ENCODE measurements at places on chromosomes 5 and 9.

DNA sequence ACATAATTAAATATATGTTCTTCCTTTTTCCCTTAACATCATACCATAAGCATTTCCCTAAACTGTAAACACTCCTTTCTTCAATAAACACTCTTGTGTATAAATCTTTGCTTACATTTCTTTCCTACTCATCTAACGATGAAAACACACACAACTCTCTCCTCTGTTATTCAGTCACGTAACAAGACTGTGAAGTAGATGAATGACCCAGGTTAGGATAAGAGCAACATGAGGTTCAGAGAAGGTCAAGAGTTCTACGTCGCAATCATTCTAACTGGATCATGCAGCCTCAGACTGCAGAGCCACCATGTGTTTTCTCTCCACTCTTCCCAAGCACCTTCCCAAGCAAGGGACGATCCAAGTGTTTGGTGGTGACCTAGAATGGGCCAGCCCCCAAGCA, 70.5 kb upstream of the SPTLC1 start:
- no peak for DNase-seq

DNA sequence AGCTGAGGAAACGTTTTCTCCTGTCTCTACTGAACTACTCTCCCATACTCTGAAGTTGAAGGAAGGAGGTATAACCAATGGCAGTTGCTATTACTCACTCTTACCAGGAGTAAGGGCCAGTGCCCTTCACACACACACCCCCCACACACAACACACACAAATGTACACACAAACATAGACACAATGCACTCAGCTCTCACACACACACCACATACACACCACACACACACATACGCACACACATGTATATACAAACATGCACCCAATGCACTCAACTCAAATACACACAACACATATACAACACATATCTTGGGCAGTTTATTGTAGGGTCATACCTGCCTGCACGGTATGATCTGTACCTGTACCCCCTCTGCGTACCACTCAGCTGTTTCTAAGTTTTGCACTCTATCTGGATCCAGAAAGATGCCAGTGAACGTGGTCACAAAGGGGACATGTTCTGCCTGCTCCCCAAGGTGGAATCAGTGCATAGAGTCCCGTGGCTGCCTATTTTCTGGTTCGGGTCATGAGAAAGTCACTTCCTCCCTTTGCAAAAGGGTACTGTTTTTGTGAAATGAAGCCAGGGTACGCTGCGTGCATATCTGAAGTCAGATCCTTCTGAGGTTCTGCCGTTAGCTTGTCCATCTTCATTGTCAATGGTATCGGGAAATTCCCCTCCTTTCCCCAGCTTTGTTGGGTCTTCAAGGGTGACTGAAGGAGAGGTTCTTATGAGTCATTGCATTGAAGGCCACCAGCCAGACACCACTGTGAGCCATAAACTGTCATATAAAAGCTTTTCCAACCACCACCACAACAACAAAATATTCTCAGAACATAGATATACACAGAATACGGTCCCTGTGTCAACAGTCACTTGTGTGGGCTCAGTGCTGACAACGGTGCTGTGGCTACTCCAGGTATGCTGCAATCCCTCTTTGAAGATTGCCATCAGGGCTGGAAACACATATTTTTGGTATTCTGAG, 131.9 kb downstream of the UGCG start:
- DNase-seq = no peak

- DNase-seq = no peak
These were observed 10.1 kb downstream of the LCN12 start for GRCh38 chr9:136962163-136962562.

DNA sequence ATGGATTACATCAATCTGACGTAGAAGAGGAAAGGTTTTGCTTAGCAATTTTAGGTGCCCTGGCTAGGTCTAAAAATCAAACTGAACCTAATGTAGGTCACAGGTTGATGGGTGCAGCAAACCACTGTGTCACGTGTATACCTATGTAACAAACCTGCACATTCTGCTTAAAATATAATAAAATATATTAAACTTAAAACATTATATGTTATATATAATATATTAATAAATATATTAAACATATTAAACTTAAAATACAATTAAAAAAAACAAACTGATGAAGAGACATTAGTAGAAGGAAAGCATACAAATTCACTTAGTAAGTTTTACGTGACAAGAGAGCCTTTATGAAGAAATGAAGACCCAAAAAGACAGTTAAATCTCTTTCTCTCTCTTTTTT, 51.7 kb upstream of the FBXL17 start:
- no peak for DNase-seq

DNA sequence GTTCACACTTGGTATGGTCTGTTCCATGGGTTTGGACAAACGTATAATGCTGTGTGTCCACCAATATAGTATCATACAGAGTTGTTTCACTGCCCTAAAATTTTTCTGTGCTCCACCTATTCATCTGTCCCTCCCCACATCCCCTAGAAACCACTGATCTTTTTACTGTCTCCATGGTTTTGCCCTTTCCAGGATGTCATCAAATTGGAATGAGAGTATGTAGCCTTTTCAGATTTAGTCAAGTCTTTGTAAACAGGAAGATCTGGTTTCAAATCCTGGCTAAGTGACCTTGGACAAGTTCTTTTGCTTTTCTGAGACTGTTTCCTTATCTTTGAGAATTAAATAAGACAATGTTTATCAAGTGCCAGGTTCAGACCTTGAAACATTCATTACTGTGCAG, 13.2 kb upstream of the LVRN start:
- DNase-seq = no peak

- DNase-seq = no peak
These were observed 5.1 kb downstream of the SPAAR start for GRCh38 chr9:35914301-35914807.

- DNase-seq = no peak
These were observed 47.4 kb upstream of the SNCAIP start for GRCh38 chr5:122264610-122265009.

DNA sequence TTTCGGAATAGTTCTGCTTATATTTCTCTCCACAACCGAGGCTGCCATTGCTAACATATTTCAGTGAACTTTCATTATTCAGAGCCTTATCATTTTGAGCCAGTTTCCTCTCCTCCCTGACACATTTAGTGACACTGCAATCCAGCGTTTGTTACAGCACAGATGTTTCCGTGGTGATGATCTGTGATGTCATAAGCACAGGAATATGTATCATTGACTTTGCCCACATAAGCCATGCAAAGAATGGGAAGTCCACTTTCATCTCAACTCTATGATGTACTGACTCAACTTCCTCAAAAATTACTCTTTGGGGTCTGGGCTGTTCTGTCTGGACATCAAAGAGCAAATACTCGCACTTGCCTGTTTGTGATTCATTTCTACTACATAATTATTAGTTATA, 291.8 kb downstream of the EBF1 start:
- DNase-seq = no peak

DNA sequence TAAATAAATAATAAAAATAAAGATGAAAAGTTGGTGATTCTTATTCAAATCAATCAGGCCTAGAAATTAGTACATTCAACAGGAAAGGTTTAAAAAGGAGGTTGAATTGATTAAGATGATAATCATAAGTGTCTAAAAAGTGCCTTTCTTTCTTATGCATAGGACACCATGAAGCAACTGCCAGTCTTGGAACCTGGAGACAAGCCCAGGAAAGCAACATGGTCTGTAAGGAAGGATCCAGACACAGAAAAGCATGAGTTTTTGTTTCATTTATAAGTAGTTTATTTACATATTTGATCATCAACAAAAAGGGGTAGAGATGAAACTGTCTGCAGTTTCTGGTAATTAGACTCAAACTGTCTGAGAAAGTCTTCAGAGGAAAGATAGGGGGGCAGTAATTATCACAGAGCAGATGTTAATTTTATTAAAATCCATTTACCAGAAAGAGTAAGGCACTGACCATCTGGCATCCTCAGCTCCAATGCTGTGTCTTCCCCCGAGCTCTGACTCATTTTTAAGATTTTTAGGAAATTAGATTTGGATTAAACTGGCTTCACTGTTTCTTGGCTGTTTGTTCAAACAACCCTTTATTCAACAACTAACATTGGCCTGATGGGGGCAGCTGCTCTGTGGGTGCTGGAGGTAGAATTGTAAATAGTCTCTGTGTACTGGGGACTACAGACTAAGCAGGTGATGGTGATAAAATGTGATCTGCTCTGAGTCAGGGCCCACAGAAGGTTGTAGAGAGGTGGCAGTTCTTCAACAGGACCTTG, 2.7 kb downstream of the RABEPK start:
- DNase-seq = no peak

DNA sequence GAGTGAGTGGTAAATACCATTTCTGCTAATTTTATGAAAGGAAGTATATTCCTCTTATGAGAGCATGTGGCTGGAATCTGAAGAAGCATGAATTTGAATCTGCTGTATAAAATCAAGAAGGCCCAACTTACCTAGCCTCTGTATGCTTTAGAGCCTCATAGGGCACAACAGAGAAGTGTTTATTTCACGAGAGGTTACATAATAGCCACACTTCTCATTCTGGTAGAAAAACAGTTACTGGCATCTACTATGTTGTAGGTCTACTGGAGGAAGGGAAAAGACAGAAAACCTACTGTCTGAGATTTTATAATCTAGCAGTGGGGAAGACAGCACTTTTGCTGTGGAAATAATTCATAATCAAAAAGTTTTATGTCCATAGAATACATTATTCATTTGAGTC, 172.6 kb upstream of the ZNF608 start:
- DNase-seq = no peak

DNA sequence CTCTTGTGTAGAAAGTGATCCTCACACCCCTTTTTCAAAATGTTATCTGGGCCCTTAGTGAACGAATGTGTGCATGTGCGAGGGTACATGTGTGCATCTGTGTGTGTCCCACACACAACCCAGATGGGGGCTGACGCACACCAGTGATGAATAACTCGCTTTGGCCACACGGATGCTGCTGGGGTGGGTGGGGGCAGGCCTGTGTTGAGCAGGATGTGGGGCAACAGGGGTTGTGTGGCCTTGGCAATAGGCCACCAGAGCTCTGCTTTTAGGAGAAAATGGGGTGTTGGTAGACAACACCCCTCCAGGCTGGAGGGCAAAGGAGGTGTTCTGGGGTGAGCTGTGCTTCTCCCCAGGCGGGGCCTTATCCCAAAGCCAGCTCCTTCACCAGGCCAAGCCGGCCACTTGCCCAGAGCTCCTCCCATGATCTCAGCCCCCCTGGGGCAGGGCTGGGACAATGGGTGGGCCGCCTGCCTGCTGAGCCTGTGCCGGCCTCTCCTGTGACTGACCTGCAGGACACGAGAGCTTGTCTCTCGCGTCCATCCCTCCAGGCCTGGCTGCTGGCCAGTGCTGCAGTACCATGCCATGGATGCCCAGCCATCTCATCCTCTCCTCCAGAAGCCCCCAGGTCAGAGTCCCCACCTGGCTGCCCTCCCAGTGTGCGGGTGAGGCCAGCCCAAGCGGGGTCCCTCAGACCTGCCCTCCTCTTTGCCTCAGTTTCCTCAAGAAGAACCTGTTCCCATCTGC, 1.7 kb downstream of the DBN1 start:
- DNase-seq = no peak

DNA sequence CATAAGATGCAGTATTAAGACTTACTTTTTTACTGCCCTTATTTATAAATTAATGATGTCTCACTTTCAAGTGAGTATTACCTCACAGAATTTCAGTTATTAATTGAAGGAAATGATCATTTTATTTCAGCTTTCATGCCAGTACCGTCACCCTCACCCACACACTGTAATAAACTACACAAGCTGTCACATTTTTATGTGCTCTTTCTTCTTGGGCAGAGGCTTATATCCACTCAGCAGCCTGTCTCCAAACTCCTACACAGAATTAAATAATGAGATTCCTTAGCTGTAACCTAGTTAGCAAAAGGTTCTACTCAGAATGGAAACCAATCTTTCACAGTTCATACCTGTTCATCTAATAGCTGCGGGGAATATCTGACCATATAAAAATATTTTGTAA, 1915.8 kb upstream of the CDH6 start:
- no peak for DNase-seq

DNA sequence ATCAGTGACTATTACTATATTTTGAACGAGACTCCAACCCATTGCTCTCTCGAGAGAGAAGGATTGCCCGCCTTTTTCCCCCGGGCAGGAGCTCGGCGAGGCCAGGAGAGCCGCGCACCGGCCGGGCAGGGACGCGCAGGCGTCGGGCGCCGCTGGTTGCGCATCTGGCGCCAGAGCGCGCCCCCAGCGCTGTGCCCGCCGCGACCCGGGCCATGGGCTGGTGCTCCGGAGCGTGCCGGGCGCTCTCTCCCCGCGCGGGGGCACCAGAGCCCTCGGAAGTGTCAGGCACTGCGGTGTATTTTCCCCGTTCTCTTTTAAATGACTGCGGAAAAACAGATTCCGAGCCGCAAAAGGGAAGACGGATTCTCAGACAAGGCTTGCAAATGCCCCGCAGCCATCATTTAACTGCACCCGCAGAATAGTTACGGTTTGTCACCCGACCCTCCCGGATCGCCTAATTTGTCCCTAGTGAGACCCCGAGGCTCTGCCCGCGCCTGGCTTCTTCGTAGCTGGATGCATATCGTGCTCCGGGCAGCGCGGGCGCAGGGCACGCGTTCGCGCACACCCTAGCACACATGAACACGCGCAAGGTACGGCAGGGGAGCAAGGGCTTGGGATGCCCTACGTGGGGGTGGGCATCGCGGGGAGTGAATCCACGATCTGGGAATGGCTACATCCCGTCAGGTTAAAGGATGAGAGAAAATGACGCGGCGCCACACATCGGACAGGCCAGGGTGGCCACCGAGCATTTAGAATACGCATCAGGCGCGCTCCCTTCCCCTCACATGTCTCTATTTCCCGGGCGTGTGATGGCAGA, 1.1 kb upstream of the NTRK2 start:
- DNase-seq = peak; percentile 81

GRCh38 chr5:91976451-91976850, 593.3 kb upstream of the ARRDC3 start:
- DNase-seq = no peak

DNA sequence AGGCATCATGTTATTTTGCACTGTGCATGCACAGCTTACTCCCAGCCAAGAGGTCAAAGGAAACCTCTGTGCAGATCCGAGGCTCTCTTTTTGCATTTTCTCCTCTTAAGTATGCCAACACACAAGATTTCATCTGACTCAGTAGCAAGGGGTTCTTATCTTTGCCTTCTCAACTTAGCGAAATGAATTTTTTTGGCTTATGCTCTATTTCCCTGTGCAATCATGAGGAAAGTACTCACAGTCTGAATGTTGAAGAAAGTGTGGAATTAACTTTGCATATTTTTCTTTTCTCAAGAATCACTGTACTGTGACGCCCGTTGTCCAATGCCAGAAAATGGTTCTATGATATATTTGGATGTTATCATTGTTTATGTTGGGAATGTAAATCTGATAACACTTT, 173.5 kb upstream of the FBXL7 start:
- no peak for DNase-seq

- no peak for DNase-seq
These were observed 69.7 kb upstream of the ADCY2 start for GRCh38 chr5:7325975-7326913.

DNA sequence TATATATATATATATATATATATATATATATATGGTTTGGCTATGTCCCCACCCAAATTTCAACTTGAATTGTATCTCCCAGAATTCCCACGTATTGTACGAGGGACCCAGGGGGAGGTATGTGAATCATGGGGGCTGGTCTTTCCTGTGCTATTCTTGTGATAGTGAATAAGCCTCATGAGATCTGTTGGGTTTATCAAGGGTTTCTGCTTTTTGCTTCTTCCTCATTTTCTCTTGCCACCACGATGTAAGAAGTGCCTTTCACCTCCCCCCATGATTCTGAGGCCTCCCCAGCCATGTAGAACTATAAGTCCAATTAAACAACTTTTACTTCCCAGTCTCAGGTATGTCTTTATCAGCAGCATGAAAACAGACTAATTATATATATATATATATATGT, 52.3 kb upstream of the ADAMTS2 start:
- no peak for DNase-seq

Data from renal cortex interstitium (tissue), 15 donors.